ENCODE measurements at places on chromosomes 7 and 10. TPM values are rescaled to one million over a fixed set of nuclear protein-coding genes. Genes with fewer than 3 reads are reported as not detected.

DNA sequence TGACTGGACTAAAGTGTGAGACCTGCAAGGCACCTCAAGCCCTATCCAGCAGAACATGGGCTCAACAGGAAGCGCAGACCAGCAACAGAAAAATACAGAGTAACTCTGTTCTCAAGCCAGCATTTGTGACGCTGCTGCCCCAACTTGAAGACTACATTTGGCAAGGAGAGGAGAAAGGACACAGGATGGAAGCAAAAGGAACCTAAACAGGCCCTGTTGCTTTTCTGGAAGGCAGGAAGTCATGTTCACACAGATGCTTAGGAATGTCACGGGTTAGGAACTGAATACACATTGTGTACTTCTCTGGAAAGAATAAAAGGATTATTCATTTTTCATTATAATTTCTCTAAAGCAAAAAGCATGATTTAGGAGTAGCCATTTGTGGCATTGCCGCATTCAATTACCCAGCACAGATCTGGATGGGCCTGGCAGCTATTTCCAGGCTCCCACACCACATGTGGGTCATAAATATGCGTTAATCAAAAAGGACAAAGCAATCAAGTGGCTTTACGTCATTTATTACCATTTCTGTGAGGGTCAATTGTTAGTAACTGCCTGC is 19.8 kb upstream of the TOMM7 start:
- DNase-seq: no peak
- H3K4me1 ChIP-seq: no peaks in the 10 kb centered on the region
- no peak overlapping the region for H3K4me3 ChIP-seq
- H3K27me3 ChIP-seq: peaks cover 10% of the 10 kb centered on the region

DNA sequence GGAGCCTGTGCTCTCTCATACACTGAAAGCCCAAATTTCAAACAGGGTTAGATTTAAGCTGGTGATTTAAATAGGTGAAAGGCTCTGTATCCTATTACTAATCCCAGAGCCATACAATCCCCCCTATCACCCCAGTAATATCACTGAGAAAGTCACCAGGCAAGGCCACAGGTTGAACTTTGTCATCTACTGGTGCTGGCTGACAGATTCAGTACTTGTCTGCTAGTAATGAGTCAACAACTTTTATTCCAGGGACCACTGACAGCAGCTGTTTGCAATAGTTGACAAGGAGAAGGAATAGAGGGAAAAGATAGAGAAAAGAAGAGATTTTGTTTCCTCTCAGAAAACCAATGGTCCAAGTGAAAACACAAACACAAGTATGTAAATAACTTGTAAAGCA is 10.4 kb downstream of the ASB15 start:
- H3K27me3 ChIP-seq: peaks cover 3% of the 10 kb centered on the region
- H3K4me3 ChIP-seq: no peak overlapping the region
- DNase-seq: no peak

DNA sequence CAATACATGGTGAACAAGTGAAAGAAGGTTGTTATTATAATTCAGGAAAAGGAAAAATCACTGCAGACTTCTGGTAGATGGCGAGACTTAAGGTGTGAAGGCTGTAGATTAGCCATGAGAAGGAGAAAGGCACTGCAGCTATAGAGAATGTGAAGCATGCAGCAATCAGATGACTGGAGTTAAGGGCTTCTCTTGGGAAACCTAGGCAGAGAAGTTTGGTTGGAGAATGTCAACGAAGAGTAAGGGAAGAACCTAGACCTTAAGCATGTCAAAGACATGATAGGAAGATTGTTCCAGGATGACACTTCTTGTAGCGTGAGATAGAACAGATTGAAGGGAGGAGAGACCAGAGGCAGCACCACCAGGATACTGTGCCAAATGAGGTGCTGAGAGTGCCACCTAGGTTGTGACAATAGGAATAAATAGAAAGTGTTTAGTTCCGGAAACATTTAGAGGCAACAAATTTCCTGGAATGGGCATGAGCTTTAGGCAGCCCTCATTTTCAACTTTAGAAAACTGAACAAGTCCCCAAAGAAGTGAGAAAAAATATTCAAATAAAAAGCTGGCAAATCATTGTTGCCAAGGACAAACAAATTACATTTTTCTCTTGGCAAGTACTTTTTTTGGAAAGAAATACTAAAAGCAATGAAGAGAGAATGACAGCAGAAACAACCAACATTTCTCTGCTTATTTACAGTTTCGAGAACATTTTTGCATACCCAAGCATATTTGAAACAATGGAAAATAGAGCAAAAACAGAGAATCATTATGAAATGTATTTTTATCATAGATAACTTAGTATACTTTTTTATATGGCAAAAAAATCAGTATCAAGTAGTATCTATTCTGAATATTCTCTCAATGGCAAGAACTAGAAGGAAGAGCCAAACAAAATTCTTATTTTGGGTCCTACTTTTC is 4.9 kb downstream of the LRRC17 start:
- H3K36me3 ChIP-seq: no peaks in the 10 kb centered on the region
- H3K27me3 ChIP-seq: no peaks in the 10 kb centered on the region
- H3K4me3 ChIP-seq: no peak overlapping the region
- peaks cover 2% of the 10 kb centered on the region for H3K4me1 ChIP-seq

GRCh38 chr10:593421-593820 is 96.0 kb downstream of the DIP2C start:
- DNase-seq: no peak
- H3K36me3 ChIP-seq: no peaks in the 10 kb centered on the region
- H3K4me1 ChIP-seq: no peaks in the 10 kb centered on the region
- no peak overlapping the region for H3K4me3 ChIP-seq
- H3K27me3 ChIP-seq: peaks cover 3% of the 10 kb centered on the region

DNA sequence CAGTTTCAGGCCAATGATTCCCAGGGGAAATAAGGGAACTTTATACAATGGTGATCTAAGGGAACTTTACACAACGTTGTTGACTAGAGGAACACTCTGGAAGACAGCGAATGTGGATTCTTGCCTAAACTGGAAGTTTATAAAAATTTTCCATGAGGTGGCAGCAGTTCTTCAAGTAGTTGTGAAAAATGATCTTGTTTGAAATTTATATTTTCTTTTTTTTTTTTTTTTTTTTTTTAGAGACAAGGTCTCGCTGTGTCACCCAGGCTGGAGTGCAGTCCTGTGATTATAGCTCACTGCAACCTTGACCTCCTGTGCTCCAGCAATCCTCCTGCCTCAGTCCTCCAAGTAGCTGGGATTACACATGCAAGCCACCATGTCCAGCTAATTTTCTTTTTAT is 32.1 kb upstream of the GTF2I start:
- DNase-seq: no peak
- no peak overlapping the region for H3K4me3 ChIP-seq
- H3K36me3 ChIP-seq: no peaks in the 10 kb centered on the region
- peaks cover 3% of the 10 kb centered on the region for H3K27me3 ChIP-seq
- no peak overlapping the region for H3K27ac ChIP-seq

GRCh38 chr10:130079614-130080460 is 30.8 kb downstream of the C10orf143 start:
- no peaks in the 10 kb centered on the region for H3K4me1 ChIP-seq
- H3K36me3 ChIP-seq: peaks cover 2% of the 10 kb centered on the region
- H3K4me3 ChIP-seq: no peak overlapping the region
- no peaks in the 10 kb centered on the region for H3K27me3 ChIP-seq
- H3K27ac ChIP-seq: no peak overlapping the region
- no peak for DNase-seq

GRCh38 chr7:76233538-76234281 is 32.0 kb downstream of the SRRM3 start:
- peaks cover 10% of the 10 kb centered on the region for H3K4me1 ChIP-seq
- no peak overlapping the region for H3K27ac ChIP-seq
- no peak overlapping the region for H3K4me3 ChIP-seq

- no peaks in the 10 kb centered on the region for H3K36me3 ChIP-seq
- no peak overlapping the region for H3K4me3 ChIP-seq
- no peaks in the 10 kb centered on the region for H3K27me3 ChIP-seq
- no peak for DNase-seq
These were observed 16.0 kb downstream of the HDAC9 start for GRCh38 chr7:18511351-18512140.

- peaks cover 7% of the 10 kb centered on the region for H3K36me3 ChIP-seq
- peaks cover 76% of the 10 kb centered on the region for H3K4me1 ChIP-seq
- H3K27ac ChIP-seq: peak overlapping the region; percentile 89
- no peaks in the 10 kb centered on the region for H3K27me3 ChIP-seq
These were observed 102.3 kb upstream of the PPIF start for GRCh38 chr10:79244841-79245504.

DNA sequence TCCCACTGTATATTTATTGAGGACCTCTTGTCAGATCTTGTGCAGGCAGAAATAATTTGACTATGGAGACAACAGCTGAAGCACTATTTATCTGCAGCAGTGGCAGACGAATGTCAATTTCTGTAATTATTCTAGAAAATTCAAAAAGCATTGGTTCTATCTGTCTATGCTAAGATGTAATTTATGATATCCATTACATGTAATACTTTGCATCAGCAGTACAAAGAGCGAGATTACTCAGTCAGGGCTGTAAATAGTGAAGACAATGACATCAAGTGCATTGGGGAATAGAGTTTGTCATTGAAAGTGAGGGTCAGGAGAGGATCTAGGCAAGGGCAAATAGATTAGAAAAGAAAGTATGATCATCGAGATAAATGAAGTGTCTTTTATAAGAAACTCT is 508.2 kb downstream of the ZWINT start:
- no peaks in the 10 kb centered on the region for H3K27me3 ChIP-seq
- H3K4me3 ChIP-seq: no peak overlapping the region
- H3K4me1 ChIP-seq: no peaks in the 10 kb centered on the region
- H3K27ac ChIP-seq: no peak overlapping the region

GRCh38 chr7:116955340-116955739 is 2.0 kb downstream of the ST7 start:
- H3K4me1 ChIP-seq: peaks cover 23% of the 10 kb centered on the region
- no peaks in the 10 kb centered on the region for H3K27me3 ChIP-seq

- no peak for DNase-seq
- H3K4me3 ChIP-seq: no peak overlapping the region
- no peaks in the 10 kb centered on the region for H3K4me1 ChIP-seq
- no peaks in the 10 kb centered on the region for H3K27me3 ChIP-seq
These were observed 151.3 kb downstream of the NEBL start for GRCh38 chr10:20745556-20746375.

DNA sequence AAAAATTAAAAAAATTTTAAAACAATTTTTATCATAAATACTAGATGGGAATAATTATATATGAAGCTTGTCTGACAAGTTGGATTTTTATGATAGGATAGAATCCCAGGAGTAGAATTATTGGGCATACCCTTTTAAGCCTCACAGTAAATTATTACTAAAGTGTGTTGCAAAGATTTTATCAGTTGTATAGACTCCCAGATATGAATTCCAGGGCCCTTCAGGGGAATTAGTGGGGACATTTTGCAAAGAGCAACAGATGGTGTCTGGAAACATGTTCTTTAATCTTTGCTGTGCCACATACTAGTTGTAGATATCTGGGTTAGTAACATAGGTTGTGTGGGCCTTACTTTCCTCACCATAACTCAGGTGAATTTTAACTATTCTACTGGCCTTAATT is 28.7 kb downstream of the ZEB1 start:
- no peak overlapping the region for H3K27ac ChIP-seq
- DNase-seq: no peak
- H3K4me1 ChIP-seq: peaks cover 46% of the 10 kb centered on the region

- no peak overlapping the region for H3K27ac ChIP-seq
- no peak for DNase-seq
- no peaks in the 10 kb centered on the region for H3K27me3 ChIP-seq
- no peaks in the 10 kb centered on the region for H3K36me3 ChIP-seq
- no peaks in the 10 kb centered on the region for H3K4me1 ChIP-seq
- H3K4me3 ChIP-seq: no peak overlapping the region
These were observed 73.2 kb upstream of the TRIM24 start for GRCh38 chr7:138386821-138387220.

GRCh38 chr7:82360591-82361368 is 82.8 kb downstream of the CACNA2D1 start:
- no peaks in the 10 kb centered on the region for H3K4me1 ChIP-seq
- no peaks in the 10 kb centered on the region for H3K36me3 ChIP-seq
- DNase-seq: no peak
- H3K27me3 ChIP-seq: no peaks in the 10 kb centered on the region
- no peak overlapping the region for H3K4me3 ChIP-seq
- no peak overlapping the region for H3K27ac ChIP-seq

GRCh38 chr7:22417841-22418240 is 60.9 kb upstream of the RAPGEF5 start:
- H3K27me3 ChIP-seq: peaks cover 2% of the 10 kb centered on the region
- H3K4me1 ChIP-seq: no peaks in the 10 kb centered on the region
- no peaks in the 10 kb centered on the region for H3K36me3 ChIP-seq

GRCh38 chr10:78663721-78664120 is 405.0 kb upstream of the ZMIZ1 start:
- H3K27ac ChIP-seq: no peak overlapping the region

GRCh38 chr10:119087271-119087882 is 6.8 kb upstream of the EIF3A start:
- H3K27ac ChIP-seq: peak overlapping the region; percentile 52
- H3K36me3 ChIP-seq: peaks cover 7% of the 10 kb centered on the region
- H3K27me3 ChIP-seq: no peaks in the 10 kb centered on the region
- H3K4me3 ChIP-seq: no peak overlapping the region

- peaks cover 4% of the 10 kb centered on the region for H3K36me3 ChIP-seq
- peaks cover 90% of the 10 kb centered on the region for H3K27me3 ChIP-seq
- peaks cover 8% of the 10 kb centered on the region for H3K4me1 ChIP-seq
- H3K27ac ChIP-seq: no peak within 1 kb of the TSS
- DNase-seq: no peak
- H3K4me3 ChIP-seq: peak within 1 kb of the TSS; percentile 43
These were observed at the start of gene EVX1 for GRCh38 chr7:27242555-27243339. EVX1 (plus strand) TSS chr7:27242802; CDS start chr7:27243031, 229 bp downstream.

DNA sequence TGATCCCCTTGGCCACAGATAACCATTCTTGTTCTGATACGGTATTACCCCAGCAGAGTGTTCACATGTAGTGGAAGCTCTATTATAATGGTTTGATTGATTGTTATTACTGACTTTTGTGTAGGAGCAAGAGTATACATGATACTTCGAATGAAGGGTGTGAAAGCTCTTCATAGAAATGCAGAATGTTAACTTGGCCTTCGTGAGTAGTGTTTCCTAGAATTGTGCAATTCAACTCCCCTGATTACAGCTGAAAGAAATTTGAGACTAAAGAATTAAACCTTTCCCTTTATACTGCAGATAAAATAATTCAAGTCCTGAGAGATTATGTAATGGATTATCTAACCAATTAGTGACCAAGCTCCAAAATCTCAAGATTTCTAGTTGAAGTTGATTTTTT is 38.2 kb downstream of the MKLN1 start:
- H3K36me3 ChIP-seq: peaks cover 15% of the 10 kb centered on the region
- no peaks in the 10 kb centered on the region for H3K27me3 ChIP-seq
- peaks cover 54% of the 10 kb centered on the region for H3K4me1 ChIP-seq
- H3K27ac ChIP-seq: no peak overlapping the region
- H3K4me3 ChIP-seq: no peak overlapping the region

GARIN1A gene
- total RNA-seq: 0.92 TPM

FOXI2 gene
- not detected for total RNA-seq

HTR5A gene
- not detected for total RNA-seq

NOS3 gene
- 22.3 TPM for total RNA-seq

SDK1 gene
- 0.17 TPM for total RNA-seq

MYPN gene
- total RNA-seq: not detected

OPN1SW gene
- total RNA-seq: not detected

SPDYE9 gene
- total RNA-seq: not detected

CYP3A5 gene
- not detected for total RNA-seq

PAX4 gene
- not detected for total RNA-seq
